ENCODE measurements at places on chromosomes 13 and 19. TPM values are rescaled to one million over a fixed set of nuclear protein-coding genes. Genes with fewer than 3 reads are reported as not detected.

Gene UPK1A
- total RNA-seq, result 1.8 TPM

Gene SEMA6B
- 6.8 TPM for total RNA-seq

Gene ACP7
- not detected for total RNA-seq

Gene KIR2DL1
- not detected for total RNA-seq

Gene NLRP12
- 0.11 TPM for total RNA-seq

Gene ZNF234
- total RNA-seq, result 18.9 TPM

Gene TNFRSF19
- total RNA-seq, result 43.5 TPM

Gene PEX11G
- 7.3 TPM for total RNA-seq

Gene DACT3
- total RNA-seq, result 48.4 TPM

GRCh38 chr13:75645141-75645540 is 9.0 kb downstream of the LMO7 start:
- no peak for DNase-seq
- H3K4me3 ChIP-seq, result no peak overlapping the region
- H3K4me1 ChIP-seq, result peaks cover 2% of the 10 kb centered on the region

DNA sequence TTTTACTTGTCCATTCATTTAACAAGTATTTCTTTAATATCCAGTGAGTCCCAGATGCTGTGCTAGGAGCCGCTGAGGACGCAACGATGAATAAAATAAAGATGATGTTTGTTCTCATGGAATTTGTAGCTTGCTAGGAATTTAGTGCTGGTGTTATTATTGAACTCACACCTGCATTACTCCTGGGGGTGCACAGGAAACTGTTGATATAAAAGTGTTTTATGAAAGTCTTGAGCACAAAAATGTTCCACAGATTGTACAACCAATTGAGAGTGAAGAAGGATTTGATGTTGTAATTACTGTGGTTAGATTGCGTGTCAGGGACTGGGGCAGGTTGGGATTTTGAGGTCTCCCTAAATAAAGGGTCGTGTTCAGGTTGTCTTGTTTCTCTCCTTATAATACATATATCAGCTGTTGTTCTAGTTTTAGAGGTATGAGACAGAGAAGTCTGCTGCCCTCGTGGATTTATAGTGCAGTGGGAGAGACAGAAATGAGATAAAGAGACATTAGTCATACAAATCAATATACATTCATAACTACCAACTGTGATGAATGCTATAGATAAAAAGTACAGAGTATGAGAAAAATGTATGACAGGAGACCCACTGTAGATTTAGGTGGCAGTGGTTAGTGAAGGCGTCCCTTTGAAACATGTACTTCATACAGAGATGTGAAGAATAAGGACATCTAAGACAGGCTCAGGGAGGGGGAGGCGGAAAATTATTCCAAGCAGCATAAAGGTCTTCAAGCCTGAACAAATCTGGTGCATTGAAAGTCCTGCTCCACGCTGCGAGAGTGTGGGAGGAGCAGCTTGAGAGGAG is 11.3 kb downstream of the CACNG6 start:
- no peak overlapping the region for H3K4me3 ChIP-seq
- H3K36me3 ChIP-seq, result no peaks in the 10 kb centered on the region
- peaks cover 30% of the 10 kb centered on the region for H3K27me3 ChIP-seq
- peaks cover 9% of the 10 kb centered on the region for H3K4me1 ChIP-seq
- peak overlapping the region; percentile 3 for H3K27ac ChIP-seq
- no peak for DNase-seq

GRCh38 chr13:21322327-21322965 is 136.7 kb downstream of the ZDHHC20 start:
- peaks cover 15% of the 10 kb centered on the region for H3K4me1 ChIP-seq
- no peak overlapping the region for H3K4me3 ChIP-seq
- H3K27ac ChIP-seq, result no peak overlapping the region
- peaks cover 17% of the 10 kb centered on the region for H3K27me3 ChIP-seq
- peaks cover 7% of the 10 kb centered on the region for H3K36me3 ChIP-seq

DNA sequence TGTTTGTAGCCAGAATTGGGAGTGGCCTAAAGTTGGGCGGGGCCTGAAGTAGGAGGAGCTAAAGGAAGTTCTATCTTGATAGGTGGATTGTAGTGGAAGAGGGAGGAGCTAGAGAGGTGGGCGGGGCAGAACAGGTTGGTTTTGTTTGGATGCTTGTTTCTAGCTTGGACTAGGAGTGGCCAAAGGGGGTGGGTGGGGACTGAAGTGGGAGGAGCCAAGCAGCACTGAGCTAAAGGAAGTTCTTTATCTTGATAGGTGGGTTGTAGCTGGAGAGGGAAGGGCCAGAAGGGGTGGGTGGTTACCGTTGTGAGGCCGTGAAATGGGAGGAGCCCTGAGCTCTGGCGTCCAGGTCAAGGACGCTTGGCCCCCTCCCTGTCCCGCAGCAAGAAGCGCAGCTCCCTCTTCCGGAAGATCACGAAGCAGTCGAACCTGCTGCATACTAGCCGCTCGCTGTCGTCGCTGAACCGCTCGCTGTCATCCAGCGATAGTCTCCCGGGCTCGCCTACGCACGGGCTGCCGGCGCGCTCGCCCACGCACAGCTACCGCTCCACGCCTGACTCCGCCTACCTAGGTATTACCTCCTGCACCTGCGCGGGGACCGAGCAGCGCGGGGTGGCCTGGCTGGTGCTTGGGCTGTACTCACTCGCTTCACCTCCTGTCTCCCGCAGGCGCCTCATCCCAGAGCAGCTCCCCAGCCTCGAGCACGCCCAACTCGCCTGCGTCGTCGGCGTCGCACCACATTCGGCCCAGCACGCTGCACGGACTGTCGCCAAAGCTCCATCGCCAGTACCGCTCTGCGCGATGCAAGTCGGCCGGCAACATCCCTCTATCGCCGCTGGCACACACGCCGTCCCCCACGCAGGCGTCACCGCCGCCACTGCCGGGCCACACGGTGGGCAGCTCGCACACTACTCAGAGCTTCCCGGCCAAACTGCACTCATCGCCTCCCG is 8.0 kb downstream of the DNASE2 start:
- DNase-seq, result no peak
- no peaks in the 10 kb centered on the region for H3K4me1 ChIP-seq
- no peaks in the 10 kb centered on the region for H3K27me3 ChIP-seq
- H3K4me3 ChIP-seq, result no peak overlapping the region

- H3K36me3 ChIP-seq, result no peaks in the 10 kb centered on the region
- no peak overlapping the region for H3K27ac ChIP-seq
- no peak overlapping the region for H3K4me3 ChIP-seq
- DNase-seq, result no peak
- H3K4me1 ChIP-seq, result no peaks in the 10 kb centered on the region
These were observed 13.2 kb upstream of the OR10H2 start for GRCh38 chr19:15714638-15715037.

DNA sequence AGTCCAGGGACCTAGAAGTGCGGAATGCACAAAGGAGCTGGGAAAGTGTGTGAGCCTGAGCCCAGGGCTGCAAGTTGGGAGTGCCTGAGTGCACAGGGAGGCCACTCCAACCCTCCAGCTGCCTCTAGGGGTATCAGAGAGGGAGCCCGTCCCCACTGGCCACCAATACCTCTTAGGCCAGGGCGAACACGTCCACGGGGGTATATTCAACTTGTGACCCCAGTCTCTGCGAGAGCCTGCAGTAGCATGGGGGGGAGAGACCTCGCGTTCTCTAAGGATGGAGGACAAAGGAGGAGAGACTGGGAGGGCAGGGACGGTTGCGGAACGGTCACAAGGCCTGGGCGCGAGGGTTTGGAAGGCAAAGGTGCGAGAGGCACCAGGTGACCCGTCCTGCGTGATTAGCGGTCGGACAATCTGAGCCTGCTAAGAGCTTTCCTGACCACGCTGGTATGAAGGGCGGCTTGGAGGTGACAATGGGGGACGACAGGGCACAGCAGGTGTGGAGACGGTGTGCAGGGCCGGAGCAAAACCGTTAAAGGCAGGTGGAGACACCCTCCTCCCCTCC is 676 bp downstream of the CD320 start:
- no peak for DNase-seq
- peaks cover 10% of the 10 kb centered on the region for H3K36me3 ChIP-seq
- H3K4me3 ChIP-seq, result peak overlapping the region; percentile 85
- peaks cover 17% of the 10 kb centered on the region for H3K4me1 ChIP-seq
- no peaks in the 10 kb centered on the region for H3K27me3 ChIP-seq
- H3K27ac ChIP-seq, result peak overlapping the region; percentile 89

DNA sequence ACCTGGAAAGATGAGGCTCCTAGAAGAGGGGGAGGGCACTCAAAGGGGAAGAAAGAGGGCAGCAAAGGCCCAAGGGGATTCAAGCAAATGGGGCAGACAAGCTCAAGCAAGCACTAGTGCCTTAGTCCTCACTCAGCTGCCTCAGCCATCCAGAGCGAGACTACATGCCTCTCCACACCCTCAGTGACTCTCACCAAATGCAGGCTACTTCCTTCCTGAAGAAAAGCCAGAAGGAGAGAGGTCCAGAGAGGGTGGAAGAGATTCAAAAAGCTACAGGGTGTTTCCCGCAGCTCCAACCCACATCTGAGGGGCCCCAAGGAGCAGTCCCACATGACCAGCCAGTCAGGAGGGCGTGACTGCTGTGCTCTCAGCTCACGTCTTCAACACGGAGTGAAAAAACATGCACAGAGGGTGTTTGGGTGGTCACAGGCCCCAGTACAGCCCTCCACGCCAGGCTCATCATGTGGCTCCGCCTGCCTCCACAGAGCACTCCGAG is 40.5 kb downstream of the MIPEP start:
- no peaks in the 10 kb centered on the region for H3K27me3 ChIP-seq
- no peak overlapping the region for H3K27ac ChIP-seq
- no peak for DNase-seq
- H3K4me1 ChIP-seq, result peaks cover 34% of the 10 kb centered on the region
- no peak overlapping the region for H3K4me3 ChIP-seq

- no peaks in the 10 kb centered on the region for H3K36me3 ChIP-seq
- H3K4me1 ChIP-seq, result peaks cover 38% of the 10 kb centered on the region
- H3K27ac ChIP-seq, result peak overlapping the region; percentile 55
- H3K4me3 ChIP-seq, result no peak overlapping the region
These were observed 61.4 kb downstream of the SLC10A2 start for GRCh38 chr13:103004661-103005345.

GRCh38 chr13:98927951-98928927 is 49.6 kb downstream of the DOCK9 start:
- peaks cover 34% of the 10 kb centered on the region for H3K4me1 ChIP-seq
- no peaks in the 10 kb centered on the region for H3K27me3 ChIP-seq
- no peak overlapping the region for H3K4me3 ChIP-seq

GRCh38 chr13:26946684-26947343 is 186.2 kb upstream of the GPR12 start:
- H3K4me1 ChIP-seq, result peaks cover 3% of the 10 kb centered on the region
- DNase-seq, result no peak
- no peak overlapping the region for H3K4me3 ChIP-seq
- no peaks in the 10 kb centered on the region for H3K36me3 ChIP-seq

DNA sequence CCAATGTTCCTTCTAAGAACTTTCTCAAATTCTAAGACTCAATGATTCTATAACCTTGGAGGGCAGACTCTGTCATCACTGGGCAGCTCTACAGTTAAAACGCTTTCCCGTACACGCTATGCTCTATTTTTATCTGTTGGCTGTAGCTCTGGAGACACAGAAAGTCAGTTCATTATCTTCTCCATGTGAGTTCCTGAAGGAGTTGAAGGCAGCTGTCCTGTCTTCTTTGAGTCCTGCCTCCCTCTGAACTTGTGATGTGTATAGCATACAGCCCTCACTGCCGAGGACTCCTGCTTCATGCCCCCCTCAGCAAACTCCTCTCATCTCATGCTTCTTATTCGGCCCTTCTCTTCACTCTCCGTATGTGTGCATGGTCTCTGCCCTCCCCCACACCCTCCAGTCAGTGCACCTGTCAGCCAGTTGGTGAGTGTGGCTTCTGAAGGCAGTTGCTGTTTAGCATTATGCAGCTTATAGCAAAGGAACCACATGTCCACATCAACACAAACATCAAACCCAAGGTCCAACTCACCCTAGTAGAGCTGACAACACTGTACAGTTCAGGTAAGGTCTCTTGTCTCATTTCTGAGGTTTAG is 504.9 kb downstream of the DIAPH3 start:
- H3K36me3 ChIP-seq, result peaks cover 2% of the 10 kb centered on the region
- no peak overlapping the region for H3K27ac ChIP-seq
- no peak overlapping the region for H3K4me3 ChIP-seq
- no peak for DNase-seq
- peaks cover 20% of the 10 kb centered on the region for H3K4me1 ChIP-seq

GRCh38 chr19:50972795-50973376 is 3.5 kb upstream of the KLK6 start:
- H3K4me1 ChIP-seq, result peaks cover 27% of the 10 kb centered on the region
- H3K4me3 ChIP-seq, result no peak overlapping the region
- H3K36me3 ChIP-seq, result no peaks in the 10 kb centered on the region
- no peak overlapping the region for H3K27ac ChIP-seq
- no peaks in the 10 kb centered on the region for H3K27me3 ChIP-seq
- DNase-seq, result no peak

GRCh38 chr13:36288794-36289391 is 8.7 kb downstream of the CCDC169 start:
- H3K4me3 ChIP-seq, result no peak overlapping the region
- H3K36me3 ChIP-seq, result peaks cover 2% of the 10 kb centered on the region
- DNase-seq, result no peak
- H3K27ac ChIP-seq, result no peak overlapping the region
- no peaks in the 10 kb centered on the region for H3K27me3 ChIP-seq
- H3K4me1 ChIP-seq, result no peaks in the 10 kb centered on the region

GRCh38 chr19:19067276-19068072 is 3.7 kb downstream of the SLC25A42 start:
- no peaks in the 10 kb centered on the region for H3K27me3 ChIP-seq
- peaks cover 2% of the 10 kb centered on the region for H3K36me3 ChIP-seq
- H3K4me1 ChIP-seq, result peaks cover 16% of the 10 kb centered on the region
- H3K27ac ChIP-seq, result no peak overlapping the region
- no peak for DNase-seq

- no peaks in the 10 kb centered on the region for H3K27me3 ChIP-seq
- H3K36me3 ChIP-seq, result no peaks in the 10 kb centered on the region
- no peak overlapping the region for H3K4me3 ChIP-seq
These were observed 46.2 kb downstream of the SKA3 start for GRCh38 chr13:21130116-21130515.

GRCh38 chr19:29694669-29695627 is 20.1 kb downstream of the C19orf12 start:
- no peak for DNase-seq
- no peak overlapping the region for H3K4me3 ChIP-seq
- no peaks in the 10 kb centered on the region for H3K27me3 ChIP-seq
- no peaks in the 10 kb centered on the region for H3K4me1 ChIP-seq
- no peaks in the 10 kb centered on the region for H3K36me3 ChIP-seq

GRCh38 chr19:29098863-29099481 is 114.0 kb downstream of the UQCRFS1 start:
- no peak overlapping the region for H3K27ac ChIP-seq
- H3K4me1 ChIP-seq, result no peaks in the 10 kb centered on the region
- no peaks in the 10 kb centered on the region for H3K36me3 ChIP-seq

- peaks cover 6% of the 10 kb centered on the region for H3K36me3 ChIP-seq
- peaks cover 1% of the 10 kb centered on the region for H3K27me3 ChIP-seq
- DNase-seq, result no peak
- peak overlapping the region; percentile 54 for H3K27ac ChIP-seq
- no peak overlapping the region for H3K4me3 ChIP-seq
- H3K4me1 ChIP-seq, result peaks cover 18% of the 10 kb centered on the region
These were observed 39.1 kb downstream of the GPR180 start for GRCh38 chr13:94640721-94641120.

GRCh38 chr19:18291019-18291524 is 9.7 kb upstream of the JUND start:
- peaks cover 57% of the 10 kb centered on the region for H3K4me1 ChIP-seq
- H3K27me3 ChIP-seq, result no peaks in the 10 kb centered on the region
- H3K27ac ChIP-seq, result peak overlapping the region; percentile 100
- peak overlapping the region; percentile 78 for H3K4me3 ChIP-seq
- no peaks in the 10 kb centered on the region for H3K36me3 ChIP-seq

All from mesothelial cell of epicardium (in vitro differentiated cells).